ENCODE measurements at places on chromosomes 11 and 22.

DNA sequence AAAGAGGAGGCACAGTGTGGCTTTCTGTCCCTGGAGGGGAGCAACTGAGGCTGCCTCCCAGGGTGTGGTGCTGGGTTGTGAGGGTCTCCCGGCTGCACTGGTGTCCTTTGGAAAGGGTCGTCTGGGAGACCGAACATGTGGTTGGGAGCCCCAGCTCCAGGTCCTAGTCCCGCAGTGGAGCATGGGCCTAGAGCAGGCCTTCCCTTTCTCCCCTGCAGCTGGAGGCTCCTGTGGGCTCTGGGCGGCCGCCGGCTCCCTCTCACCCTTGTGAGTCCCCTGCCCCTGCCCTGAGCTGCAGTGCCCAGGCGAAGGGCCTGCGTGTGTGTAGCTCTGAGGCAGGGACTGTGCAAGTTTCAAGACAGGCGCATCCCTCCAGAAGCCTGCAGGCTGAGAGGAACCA lies 1492.7 kb downstream of the BRD1 start:
- DNase-seq, result no peak

GRCh38 chr11:36380296-36381014 lies 84.4 kb downstream of the PRR5L start:
- DNase-seq, result no peak

GRCh38 chr11:134950692-134951304 lies 538.8 kb upstream of the B3GAT1 start:
- DNase-seq, result no peak

GRCh38 chr22:36873614-36874308 lies 13.0 kb downstream of the NCF4 start:
- peak; percentile 76 for DNase-seq

DNA sequence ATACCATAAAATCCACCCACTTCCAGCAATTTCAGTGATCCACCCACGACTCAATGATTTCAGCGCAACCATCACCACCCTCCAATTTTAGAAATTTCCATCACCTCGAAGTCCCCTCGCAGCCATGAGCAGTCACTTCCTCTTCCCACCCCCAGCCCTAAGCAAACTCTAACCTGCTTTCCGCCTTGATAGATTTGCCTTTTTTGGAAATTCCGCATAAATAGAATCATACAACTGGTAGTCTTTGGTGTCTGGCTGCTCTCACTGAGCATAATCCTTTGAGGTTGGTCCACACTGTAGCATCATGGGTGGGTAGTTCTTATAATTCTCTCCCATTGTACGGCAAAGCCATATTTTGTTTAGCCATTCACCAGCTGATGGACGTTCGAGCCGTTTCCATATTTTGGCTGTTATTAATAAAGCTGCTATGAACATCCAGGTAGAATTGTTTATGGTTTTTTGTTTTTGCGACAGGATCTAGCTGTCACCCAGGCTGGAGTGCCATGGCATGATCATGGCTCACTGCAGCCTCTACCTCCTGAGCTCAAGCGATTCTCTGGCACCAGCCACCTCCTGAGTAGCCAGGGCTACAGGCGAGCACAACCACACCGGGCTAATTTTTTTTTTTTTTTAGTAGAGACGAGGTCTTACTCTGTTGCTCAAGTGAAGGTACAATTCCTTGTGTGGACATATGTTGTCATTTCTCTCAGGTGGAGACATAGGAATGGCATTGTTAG lies 16.0 kb downstream of the PIM3 start:
- DNase-seq, result no peak

GRCh38 chr11:86795949-86796348 lies 4.4 kb upstream of the PRSS23 start:
- DNase-seq, result no peak

GRCh38 chr11:117618982-117619355 lies 178.0 kb downstream of the DSCAML1 start:
- DNase-seq, result peak; percentile 22

DNA sequence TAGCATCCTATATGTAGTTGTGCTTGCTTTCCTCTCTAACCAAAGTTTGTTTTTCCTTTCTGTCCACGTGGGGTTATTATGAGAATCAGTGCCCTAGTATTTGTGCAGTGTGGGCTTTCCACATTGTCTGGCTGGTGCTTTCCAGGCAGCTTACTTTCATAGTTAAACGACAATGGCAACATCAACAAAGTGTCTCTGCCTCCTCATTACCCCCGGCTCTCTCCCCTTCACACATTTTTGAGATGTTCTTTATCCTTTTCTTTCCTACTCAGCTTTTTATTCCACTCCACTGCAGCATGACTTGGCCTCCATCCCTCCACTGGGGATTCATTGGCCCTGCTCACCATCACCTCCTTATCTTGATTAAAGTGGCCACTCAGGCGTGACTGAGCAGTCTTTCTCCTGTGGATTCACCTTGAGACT lies 19.1 kb downstream of the SPECC1L start:
- no peak for DNase-seq

DNA sequence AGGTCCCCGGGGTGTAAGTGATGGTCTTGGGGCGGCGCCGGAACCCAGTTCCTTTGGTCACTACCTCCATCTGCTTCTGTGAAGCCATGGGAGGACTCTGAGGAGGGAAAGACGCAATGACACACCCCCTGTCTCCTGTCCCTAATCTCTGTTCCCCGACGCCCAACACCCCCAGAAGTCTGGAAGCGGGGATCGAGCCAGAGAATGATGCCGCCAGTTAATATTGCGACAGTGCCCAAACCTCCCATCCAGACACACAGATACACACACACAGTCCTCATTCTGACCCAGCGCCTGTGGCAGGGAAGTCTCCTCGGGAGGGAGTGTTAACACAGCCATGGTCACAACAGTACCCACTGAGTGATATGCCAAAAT lies 352 bp downstream of the C22orf23 start:
- no peak for DNase-seq

DNA sequence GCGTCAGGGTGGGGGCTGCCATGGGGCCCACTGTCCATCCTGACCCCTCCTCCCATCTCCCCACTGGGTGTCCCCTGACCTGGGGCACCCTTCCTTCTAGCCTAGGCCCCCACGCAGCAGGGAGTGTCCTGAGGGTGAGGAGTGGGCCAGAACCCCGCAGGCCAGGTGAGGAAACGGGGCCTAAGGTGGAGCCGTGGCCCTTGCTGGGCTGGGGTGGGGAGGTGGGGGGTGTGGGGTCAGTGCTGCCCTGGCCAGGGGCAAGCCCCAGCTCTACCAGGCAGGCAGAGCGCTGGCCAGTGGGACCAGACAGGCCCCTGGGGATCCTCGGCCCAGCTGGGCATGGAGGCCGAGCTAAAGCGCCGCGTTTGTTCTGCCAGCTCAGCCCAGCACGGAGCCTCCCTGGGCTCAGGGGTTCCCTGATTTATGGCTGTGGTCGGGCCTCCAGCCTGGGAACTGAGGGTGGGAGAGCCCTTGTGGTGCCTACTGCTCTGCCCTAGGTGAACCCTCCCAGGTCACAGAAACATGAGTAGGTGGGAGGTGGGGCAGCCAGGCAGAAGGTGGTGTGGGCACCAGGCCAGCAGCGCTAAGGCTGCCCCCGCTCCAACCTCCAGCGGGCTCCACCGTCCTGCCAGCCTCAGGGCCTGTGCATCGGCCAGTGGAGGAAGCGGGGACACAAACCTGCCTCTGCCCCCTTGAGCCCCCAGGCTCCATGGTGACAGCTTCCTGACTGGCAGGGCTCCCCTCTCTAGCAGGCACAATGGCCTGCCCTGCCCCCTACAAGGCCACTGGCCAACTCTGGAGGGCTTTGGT lies 22.4 kb downstream of the TRMU start:
- DNase-seq, result no peak

All from HEK293T (cell line).